ENCODE measurements at places on chromosomes 11 and 22.

- no peak for DNase-seq
These were observed 192.8 kb downstream of the WNT11 start for GRCh38 chr11:76013526-76013925.

DNA sequence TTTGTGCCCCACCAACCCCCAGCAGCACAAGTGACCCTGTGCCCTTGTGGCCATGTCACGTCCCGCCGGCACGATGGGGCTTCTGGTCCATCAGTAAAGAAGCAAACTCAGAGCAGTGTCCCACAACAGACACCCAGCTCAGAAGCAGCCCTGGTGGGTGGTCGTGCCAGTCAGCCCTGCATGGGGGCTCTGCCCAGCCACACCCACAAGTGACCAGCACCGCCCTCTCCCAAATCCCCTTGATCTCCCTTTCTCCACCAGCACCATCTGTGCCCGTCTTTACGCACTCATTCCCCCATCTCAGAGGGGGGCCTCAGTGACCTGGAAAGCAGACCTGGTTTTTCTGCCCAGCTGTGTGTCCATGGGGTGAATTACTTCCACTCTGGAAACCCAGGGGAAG lies 149.1 kb downstream of the DSCAML1 start:
- DNase-seq = no peak

DNA sequence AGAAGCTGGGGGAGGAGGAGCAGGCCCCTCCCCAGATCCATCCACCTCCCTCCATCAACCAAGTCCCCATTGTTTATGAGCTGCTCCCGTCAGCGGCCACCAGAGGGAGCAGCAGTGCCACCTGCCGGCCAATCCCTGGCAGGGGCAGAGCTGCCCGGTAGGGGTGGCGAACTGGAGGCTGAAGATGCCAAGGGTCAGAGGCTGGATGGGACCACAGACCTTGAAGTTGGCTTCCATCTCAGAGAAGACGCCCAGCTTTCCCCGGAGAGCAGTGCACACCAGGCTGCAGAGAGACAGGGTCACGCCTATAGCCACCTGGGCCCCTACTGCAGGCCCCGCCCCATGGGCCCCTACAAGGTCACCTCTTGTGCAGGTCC lies 3.6 kb downstream of the FIBP start:
- no peak for DNase-seq

DNA sequence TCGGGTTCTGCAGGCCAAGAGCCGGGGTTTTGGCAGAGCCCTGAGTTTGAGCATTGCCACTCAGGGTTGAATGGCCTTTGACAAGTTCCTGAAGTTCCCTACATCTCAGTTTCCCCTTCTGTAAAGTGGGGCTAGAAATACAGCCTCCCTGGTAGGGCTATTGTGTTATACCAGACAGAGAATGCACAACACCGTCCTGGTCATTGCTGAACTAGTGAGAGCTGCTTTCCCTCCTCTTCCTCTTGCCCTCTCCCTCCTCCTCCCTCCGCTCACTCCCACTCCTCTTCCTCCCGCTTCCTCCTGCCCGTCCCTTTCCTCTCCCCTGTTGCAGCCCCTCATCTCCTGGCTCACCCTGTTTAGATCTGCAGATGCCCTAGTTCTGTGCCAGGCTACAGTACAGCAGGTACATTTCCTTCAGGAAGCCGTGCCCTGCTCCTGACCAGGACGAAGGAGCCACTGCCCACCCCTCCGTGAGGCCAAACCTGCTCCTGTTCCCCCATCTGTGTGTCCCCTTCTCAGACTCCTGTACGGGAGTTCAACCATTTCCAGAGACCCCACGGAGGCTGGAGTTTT lies 91.5 kb upstream of the SHANK2 start:
- DNase-seq = no peak

DNA sequence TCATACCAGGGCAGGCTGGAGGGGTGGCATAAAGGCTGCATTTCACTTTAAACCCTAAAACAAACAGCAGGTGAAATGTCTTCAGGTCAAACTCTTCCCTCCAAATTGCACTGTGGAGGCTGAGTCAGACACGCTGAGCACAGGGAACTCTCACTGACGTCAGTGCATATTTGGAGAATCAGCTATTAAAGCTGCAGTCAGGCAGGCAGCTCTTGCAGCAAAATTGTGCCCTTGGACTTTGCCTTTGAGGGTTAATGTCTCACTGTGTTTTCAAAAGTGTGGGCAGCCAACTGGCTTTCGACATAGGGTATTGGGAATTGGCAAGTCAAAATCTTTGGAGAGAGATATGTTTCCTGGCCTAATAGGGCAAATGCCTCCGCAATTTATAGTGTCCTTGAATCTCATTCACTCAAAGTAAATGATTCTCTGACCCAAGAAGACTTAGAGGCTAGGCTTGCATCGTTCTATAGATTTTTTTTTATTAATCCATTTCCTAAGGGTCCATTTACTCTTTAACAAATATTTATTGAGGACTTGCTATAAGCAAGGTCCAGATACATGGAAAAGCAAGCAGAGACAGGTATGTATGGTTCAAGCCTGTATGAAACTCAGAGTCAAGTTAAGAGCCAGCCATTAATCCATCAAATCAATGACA lies 27.7 kb upstream of the SMCO4 start:
- no peak for DNase-seq

DNA sequence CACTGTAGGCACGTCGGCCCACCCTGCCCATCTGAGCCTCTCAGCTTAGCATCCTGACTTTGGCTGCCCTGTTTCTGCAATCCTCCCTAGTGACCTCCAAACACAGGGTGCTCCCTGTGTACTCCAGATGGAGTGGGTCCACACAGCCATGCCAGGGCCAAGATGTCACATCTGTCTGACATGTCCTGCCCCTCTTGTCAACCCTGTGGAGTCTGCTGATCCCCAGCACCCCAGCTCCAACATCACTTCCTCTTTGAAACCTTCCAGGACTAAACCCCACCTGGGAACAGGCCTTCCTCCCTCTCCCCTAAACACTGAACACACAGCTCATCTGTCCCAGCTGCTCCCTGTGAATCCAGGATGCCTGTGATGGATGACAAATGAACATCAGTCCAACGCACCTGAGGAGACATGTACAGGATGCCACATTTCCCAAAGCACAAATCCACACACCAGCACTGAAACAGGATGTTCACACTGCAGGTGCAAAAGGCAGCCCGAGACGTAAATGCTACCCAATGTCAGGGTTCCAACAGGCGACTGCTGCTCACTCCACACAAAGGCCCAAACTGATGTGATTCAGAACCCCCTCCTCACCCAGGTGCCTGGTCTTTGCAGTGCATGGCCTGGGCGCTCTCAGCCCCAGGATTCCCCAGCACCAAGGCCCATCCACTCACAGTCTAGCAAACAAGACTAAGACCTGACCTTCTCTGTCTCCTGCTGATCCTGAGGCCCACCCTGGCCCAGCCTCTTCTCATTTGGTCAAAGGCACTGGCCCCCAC lies 2.0 kb upstream of the TSSK2 start:
- no peak for DNase-seq

GRCh38 chr11:81644239-81644840 lies 1089.3 kb downstream of the FAM181B start:
- no peak for DNase-seq

DNA sequence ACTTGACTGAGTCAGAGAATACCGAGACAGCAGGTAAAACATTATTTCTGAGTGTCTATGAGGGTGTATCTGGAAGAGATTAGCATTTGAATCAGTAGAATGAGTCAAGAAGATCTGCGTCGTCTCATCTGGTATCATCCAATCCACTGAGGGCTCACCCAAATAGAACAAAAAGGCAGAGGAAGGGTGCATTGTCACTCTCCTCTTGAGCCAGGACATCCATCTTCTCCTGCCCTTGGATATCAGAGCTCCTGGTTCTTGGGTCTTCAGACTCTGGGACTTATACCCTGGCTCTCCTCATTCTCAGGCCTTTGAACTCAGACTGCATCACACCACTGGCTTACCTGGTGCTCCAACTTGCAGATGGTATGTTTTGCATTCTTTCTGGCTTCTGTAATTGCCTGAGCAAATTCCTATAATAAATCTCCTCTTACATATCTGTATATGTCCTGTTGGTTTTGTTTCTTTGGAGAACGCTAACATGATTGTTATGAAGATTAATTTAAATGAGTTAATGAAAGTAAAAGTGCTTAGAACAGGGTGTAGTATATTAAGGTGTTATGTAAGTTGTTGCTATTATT lies 49.3 kb downstream of the ME3 start:
- DNase-seq = no peak

GRCh38 chr22:37065180-37065579 lies 13.6 kb downstream of the KCTD17 start:
- no peak for DNase-seq

DNA sequence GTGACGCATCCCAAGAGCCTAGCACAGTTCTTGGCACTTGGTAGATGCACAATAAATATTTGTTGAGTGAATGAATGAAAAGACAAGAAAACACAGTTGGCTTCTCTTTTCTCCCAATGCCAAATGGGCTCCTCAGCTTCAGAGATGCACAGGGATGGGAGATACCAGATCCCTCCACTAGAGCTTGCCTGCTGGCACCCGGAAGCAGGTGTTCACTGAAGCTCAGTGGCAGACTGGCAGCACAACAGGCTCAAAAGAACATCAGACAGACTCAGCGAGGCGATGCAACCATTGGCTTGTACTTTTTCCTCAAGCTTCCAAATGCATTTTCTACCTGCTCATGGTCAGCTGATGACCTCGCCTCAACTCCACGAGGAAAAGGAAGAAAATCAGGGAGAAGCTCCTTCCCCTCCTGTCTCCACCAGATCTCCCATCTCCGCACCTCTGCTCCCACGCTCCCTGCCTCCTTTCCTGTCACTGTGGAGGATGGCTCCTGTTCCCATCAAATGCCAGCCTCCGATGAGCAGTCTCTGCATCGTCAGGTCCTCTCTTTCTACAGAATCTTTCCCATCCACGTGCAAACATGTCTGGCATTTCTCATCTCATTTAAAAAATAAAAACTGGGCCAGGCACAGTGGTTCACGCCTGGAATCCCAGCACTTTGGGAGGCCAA lies 5.8 kb downstream of the RAPSN start:
- DNase-seq = no peak

DNA sequence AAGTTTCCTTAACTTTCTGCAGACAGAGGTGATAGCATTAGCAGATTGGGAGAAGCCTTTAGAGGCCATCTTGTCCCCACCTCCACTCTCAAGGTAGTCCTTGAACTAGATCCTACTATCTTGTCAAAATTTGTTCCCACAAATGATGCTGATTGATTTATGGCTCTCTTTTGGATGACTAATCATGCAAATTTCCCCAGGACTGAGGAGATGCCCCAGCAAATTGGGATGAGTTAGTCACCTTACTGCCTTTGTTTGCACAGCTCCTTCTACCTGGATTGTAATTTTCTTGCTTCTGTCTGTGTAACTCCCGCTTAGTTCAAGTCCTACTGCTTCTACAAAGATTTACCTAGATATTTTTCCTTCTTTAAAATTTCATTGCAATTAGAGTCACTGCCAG lies 391.4 kb upstream of the CADM1 start:
- DNase-seq = no peak

GRCh38 chr11:113782134-113782533 lies 2.5 kb downstream of the CLDN25 start:
- no peak for DNase-seq

DNA sequence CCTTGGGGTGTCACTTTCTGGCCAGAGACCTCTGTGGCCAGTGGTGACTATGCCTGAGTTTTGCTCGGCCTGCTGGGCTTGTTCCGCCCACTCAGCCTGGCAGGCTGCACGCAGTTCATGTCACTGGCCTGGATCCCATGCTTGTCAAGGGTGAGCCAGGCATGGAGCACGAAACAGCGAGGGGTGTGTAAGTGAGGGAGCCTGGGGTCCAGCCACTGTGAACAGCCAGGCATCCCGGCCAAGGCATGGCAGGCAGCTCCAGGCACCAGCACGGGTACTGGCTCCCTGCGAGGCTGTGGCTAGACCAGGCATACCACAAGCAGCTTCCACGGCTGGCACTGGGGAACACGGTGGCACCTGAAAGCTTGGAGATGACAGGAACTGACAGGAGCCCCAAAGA lies 214.3 kb downstream of the LRRC4C start:
- DNase-seq = no peak

All from esophagus squamous epithelium (tissue), 5 donors.